Globus pallidus (tissue), 1 donor: ENCODE measurements at places on chromosomes 1 and 21.
A peak's percentile ranks its signal among the peaks of the same experiment; 100 is the strongest.

GRCh38 chr1:186858923-186859322 lies 30.2 kb downstream of the PLA2G4A start:
- DNase-seq = no peak

- no peak for DNase-seq
Observed at GRCh38 chr1:86015375-86015774, 141.2 kb downstream of the COL24A1 start.

- DNase-seq = no peak
Observed at GRCh38 chr1:230977761-230978490, 735 bp downstream of the TTC13 start.

DNA sequence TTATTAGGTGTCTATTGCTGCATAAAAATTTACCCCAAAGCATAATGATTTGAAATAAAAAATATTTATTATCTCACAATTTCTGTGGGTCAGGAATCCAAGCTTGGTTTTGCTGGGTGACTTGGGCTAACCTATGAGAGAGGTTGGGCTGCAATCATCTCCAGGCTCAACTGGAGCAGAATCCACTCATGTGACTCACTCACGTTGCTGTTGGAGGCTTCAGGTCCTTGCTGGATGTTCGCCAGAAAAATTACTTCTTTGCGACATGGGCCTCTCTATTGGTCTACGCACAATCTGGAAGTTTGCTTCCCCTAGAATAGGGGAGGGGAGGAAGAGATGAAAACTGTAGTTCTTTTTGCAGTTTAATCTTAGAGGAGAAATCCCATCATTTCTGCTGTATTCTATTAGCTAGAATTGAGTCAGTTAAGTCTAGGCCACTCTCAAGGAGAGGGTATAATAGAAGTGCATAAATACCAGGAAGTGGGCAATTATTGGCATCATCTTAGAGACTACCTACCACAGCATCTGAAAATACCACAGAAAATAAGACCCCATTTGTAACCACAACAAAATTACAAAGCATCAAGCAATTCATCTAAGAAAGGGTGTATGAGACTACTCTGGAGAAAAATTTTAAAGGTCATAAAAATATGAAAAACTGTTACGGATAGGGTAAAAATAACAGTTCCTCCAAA lies 5.7 kb upstream of the FASLG start:
- DNase-seq = no peak

- no peak for DNase-seq
Observed at GRCh38 chr21:29185633-29186032, 55.2 kb downstream of the MAP3K7CL start.

- no peak for DNase-seq
Observed at GRCh38 chr1:226938903-226939437, 1.1 kb upstream of the COQ8A start.

DNA sequence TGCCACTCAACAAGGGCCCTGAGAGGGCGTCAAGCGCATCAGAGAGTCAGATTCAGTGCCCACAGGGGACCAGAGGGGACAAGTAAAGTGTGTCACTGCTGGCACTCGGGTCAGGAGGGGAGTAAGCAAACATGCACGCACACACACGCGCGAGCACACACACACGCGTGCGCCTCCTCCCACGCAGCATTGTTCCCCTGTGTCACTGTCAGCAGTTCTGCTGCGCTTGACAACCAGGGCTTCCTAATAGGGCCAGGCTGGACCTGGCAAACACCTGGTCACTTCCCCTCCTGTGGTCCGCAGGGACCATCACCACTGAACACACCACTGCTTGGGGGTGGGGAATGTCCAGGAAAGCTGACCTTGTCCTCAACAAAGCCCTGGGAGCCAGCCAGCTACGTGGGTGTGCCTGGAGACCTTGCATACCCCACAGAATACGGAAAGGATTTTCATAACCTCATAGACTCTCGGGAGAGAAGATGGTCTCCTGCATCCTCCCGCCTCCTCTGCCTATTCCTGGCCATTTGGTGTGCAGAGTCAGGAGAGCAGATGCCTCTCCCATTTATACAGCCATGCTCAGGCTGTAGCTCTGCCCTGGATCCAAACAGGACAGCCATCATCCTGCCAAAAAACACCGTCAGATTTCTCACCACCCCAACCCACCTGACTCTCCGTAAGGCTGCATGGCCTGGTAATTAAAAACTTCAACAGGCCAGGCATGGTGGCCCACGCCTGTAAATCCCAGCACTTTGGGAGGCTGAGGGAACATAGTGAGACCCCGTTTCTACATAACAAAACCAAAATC lies 73.2 kb downstream of the SSBP3 start:
- no peak for DNase-seq

DNA sequence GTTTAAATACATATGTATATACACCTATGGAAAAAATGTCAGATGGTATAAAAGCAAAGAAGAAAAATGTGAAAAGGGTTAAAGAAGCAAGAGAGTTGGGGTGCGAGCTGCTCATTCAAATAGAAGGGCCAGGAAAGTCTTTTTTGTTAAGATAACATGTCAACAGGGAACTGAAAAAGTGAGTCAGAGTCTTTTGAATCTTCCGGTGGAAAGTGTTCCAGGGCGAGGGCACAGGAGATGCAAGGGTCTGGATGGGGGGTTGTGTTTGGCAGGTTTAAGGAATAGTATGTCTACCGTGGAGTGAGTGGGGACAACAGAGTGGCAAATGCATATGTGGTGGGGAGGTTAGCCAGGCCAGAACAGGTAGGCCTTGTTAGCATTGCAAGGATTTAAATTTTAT lies 22.2 kb upstream of the GNG12 start:
- no peak for DNase-seq

- DNase-seq = no peak
Observed at GRCh38 chr1:233233508-233234040, 62.0 kb downstream of the PCNX2 start.

GRCh38 chr1:157659576-157660247 lies 40.9 kb downstream of the FCRL3 start:
- DNase-seq = no peak

DNA sequence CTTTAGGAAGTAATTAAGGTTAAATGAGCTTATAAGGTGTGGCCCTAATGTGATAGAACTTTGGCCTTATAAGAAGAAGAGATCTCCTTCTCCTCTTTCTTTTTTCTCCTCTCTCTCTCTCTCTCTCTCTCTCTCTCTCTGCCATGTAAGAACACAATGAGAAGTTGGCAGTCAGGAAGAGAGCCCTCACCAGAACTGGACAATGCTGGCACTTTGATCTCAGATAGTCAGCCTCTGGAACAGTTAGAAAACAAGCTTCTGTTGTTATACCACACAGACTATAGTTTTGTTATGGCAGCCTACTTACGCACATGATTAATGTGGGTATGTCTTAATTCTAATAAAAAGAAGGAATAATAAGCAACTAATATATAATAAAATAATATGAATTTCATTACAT lies 444.2 kb upstream of the LRRC7 start:
- DNase-seq = peak; percentile 78

GRCh38 chr1:201539561-201540431 lies 869 bp downstream of the NAV1 start:
- DNase-seq = peak; percentile 93

- no peak for DNase-seq
Observed at GRCh38 chr1:39570477-39571177, 6.0 kb downstream of the PABPC4 start.

DNA sequence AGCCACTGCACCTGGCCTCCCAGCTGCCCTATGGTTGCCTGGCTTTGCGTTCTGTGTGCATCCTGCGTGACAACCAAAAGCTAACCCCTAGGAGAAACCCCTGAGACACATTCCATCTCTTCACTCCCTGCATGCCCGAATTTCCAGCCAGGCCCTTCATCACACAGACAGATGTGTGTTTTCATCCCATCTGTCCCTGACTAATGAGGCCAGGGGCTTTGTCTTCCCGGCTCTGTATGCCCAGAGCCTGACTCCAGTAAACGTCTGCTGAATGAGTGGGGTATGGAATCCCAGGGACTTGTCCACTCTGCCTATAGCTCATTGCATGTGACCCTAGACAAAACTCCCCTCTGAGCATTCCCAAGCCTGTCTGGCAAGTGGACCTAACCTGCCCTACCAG lies 9.6 kb downstream of the ESPN start:
- no peak for DNase-seq

- no peak for DNase-seq
Observed at GRCh38 chr1:63323865-63324778, 1.8 kb downstream of the FOXD3 start.

DNA sequence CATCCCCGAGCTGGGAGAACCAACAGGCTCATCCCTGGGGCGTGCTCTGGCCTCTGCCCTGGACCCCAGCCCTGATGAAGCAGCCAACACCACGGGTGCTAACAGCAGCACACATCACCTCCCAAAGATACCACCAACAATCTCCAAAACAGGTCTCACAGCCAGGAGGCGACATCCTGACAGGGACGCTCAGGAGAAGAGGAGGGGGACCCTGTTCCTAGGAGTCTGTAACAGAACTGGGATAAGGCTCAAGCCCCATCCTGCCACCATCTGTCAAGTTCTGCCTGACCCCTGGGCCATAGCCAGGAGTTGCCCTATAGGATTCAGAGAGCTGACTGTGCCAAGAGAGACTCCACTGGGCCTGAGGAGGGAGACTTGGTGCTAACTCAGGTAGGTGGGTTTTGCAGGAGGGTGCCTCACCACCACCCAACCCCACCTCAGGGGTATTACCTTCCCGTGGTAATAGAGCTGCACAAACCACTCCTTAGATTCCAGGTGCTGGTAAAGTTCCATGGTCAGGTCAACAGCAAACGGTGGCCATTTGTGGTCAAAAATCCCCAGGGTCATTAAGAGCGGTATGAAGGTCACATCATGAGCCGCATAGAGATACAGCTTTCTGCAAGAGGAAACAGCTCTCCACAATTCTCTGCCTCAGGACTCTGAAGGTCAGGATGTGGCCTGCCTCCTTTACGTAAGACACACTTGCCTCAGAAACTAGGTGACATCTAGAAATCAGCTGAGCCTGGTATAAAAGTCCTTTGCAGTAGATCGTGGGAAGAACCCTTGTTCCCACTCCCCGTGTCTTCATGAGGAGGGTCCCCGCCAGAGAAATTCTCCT lies 22.3 kb downstream of the ACP6 start:
- DNase-seq = no peak

DNA sequence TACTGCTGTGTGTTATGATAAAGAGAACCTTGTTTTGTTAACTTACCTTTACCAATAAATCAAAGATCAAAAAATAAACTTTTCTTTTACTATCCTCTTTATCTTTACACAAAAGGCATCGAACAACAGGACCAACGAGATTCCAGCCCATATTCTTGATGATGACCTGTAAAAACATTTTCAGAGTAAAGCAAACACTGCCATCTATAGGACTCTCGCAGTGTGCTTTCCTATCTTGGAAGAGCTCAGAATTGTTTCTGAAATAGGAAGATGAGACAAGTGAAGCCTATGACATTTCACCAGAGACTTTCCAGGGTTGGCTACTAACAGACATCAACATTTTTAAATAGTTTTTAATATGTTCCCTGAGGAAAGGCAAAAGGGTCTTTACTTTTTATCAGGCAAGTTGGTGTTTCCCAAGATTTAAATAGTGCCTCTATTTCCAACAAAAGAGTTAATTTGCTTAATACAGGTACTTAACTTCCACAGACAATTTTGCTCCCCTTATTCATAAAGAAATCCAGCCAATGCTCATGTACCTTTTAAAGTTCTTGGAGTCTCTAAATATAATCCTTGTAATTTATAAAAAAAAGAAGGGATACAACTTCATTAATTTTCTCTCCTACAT lies 7.3 kb downstream of the GLMN start:
- peak; percentile 61 for DNase-seq

- DNase-seq = no peak
Observed at GRCh38 chr1:233796146-233796783, 108.2 kb upstream of the SLC35F3 start.

DNA sequence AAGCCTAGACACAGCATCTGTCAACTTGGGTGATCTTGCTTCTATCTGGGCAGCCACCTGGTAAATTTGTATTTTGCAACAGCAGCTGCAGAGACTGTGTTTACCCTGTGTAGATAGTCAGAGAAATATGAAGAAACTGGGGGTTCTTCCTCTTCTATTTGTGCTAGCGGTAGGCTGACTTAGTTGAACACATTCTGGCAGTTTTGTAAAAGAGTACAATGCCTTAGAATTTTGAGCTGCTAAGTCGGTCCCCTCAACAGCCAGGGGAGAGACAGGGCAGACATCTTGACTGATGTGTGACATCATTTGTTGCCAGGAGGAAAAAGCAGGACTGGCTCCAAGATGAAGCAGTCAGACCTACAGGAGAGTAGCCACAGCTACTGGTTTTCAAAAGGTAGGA lies 53.7 kb downstream of the KCNJ6 start:
- DNase-seq = peak; percentile 16

- no peak for DNase-seq
Observed at GRCh38 chr1:163768576-163768975, 446.8 kb downstream of the NUF2 start.

DNA sequence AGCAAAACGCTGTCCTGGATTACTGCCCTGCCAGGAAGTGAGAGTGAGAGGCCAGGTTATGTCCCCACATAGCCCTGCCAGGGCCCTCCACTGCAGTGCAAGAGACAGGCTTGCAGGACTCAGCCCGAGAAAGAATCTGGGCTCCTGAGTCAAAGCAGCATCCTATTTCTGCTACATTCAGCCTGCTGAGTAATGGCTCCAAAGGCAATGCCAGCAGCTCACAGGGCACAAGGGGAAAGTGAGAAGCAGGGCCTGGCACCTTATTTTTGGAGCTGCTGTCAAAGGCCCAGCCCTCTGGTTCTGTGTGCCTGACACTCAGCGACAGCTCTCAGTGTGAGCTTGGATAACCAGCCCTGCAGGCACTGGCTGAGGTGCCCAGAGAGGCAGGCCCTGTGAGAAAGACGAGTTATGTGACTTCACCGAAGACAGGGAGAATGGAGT lies 83.9 kb downstream of the DTL start:
- no peak for DNase-seq

DNA sequence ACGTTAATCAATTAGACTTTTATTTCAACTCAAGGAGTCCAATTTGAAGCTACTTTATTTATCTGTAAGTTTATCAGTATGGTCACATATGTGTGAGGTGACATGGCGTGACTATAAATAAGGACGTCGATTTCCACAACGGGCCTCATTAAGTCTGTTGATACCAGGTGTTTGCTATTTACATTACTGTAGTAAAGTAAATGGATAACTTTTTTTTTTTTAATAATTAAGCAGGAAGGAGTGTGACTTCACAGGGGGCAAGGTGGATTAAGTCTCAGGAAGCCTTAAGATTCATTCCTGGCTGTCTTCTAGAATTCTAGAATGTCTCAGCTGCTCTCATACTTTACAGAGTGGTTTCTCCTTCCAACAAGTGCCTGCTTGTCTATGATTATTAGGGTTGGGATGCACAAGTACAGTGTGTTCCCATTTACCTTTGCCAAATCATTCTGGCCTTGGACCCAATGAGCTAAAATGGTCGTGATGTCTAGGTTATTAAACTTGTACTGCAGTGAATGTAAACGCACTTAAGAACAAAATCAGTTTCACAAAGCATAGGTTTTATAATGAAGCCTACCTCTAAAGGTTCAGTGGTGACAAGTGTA lies 15.5 kb downstream of the MAP3K7CL start:
- no peak for DNase-seq
